ENCODE measurements at places on chromosomes 3 and 15.

DNA sequence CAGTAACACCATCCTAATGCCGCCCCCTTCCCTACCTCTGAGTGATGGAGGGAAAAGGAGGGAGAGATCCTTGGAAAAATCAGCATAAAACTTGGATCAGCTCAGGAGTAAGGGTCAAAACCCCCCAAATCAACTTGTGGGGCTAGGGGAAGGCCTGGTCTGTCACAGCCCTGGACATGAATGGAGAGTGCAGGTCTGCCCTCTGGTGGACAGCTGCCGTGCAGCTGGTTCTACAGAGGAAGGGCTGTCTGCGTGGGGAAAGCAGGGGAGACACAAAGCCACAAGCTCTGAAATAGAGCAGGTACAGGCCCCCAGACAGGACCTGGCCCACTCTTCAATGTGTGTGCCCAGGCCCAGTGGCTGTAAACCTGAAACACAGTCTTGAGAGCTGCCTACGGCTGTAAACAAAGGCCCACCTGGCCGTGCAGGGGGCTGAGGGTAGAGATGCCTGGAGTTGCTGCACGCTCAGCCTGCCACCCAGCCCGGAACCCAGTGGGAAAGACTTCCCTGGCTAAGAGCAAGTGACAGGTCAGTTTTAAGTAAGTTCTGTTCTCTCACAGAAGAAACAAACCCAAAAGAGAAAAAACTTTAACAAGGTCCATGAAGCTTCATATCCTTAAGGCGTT, 16.4 kb downstream of the CLK3 start:
- DNase-seq = peak; percentile 29

GRCh38 chr15:77430652-77431051, 10.0 kb downstream of the HMG20A start:
- DNase-seq = no peak

GRCh38 chr15:58746174-58746573, 3.3 kb downstream of the ADAM10 start:
- no peak for DNase-seq

DNA sequence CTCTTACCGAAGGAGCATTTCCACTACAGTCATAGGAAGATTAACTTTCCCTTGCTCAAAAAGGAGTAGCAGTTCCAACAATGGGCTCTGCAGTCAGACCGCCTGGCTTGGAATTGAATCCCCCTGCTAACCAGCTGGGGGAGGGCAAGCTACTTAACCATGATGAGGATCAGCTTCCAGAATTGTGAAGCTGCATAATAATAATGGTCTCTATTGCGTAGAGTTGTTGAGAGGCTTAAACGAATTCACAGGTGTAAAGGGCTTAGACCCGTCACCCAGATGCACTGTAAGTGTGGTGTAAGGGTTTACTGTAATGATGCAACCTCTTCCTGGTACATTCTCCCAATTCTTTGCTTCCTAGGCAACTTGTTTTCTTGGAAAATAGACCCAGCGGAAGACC, 185.2 kb upstream of the RGMA start:
- DNase-seq = no peak

- no peak for DNase-seq
Observed at GRCh38 chr15:95302206-95302605, 1028.3 kb upstream of the NR2F2 start.

DNA sequence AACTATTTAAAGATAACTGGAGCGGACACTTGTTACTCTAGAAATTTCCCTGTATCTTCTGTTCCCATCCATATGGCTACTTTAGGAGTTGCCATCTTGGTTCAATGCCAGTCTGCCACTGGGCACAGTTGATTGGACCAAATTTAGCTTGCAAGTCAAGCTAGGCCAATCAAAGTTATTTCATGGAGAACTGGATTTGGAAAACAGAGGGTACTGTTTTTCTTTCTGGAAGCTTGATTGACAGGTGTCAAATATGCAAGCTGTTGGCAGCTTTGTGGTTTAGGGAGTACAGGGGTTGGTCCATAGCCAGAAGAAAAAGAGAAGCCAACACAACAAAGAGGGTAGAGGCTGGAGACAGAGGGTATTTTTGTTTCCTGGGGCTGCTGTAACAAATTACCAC, 33.4 kb upstream of the KLHL25 start:
- no peak for DNase-seq

GRCh38 chr3:185087419-185087818, 65.4 kb downstream of the C3orf70 start:
- DNase-seq = no peak

GRCh38 chr3:189160519-189161309, 11.1 kb upstream of the TPRG1 start:
- DNase-seq = no peak

- DNase-seq = no peak
Observed at GRCh38 chr3:111762537-111762936, 96.5 kb upstream of the PHLDB2 start.

DNA sequence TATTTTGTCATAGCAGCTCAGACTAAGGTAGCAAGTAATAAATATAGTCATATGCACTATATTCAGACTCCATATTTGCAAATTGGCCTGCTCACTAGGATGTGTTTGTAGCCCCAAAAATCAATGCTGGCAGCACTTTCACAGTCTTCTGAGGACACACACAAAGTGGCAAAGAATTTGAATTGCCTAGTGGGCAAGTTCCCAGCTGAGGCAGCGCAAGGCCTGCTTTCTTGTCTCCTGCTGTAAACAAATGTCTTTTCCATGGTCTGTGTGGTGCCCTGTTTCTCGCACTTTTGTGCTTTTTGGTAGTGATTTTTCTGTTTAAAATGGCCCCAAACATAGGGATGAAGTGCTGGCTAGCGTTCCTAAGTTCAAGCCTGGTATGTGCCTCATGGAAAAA, 416.0 kb downstream of the OCA2 start:
- no peak for DNase-seq

- DNase-seq = no peak
Observed at GRCh38 chr3:72421126-72421525, 427.1 kb downstream of the SHQ1 start.

All from effector memory CD4-positive, alpha-beta T cell (primary cell).